ENCODE measurements at places on chromosomes 7 and 10. TPM values are rescaled to one million over a fixed set of nuclear protein-coding genes. Genes with fewer than 3 reads are reported as not detected.

The SVIL gene
- 15.6 TPM for total RNA-seq

The MCMBP gene
- 84.1 TPM for total RNA-seq

The TMEM229A gene
- not detected for total RNA-seq

The CCNJ gene
- 6.8 TPM for total RNA-seq

The MEOX2 gene
- not detected for total RNA-seq

The TAS2R5 gene
- 0.55 TPM for total RNA-seq

The NUDT5 gene
- 91.5 TPM for total RNA-seq

The CHAT gene
- total RNA-seq = not detected

The GAD2 gene
- not detected for total RNA-seq

The AKR1C3 gene
- 3.8 TPM for total RNA-seq

The SRGN gene
- total RNA-seq = 215 TPM

The EXOC6 gene
- 12.0 TPM for total RNA-seq

The GFRA1 gene
- not detected for total RNA-seq

The KCNMA1 gene
- total RNA-seq = 0.39 TPM

The SFRP5 gene
- total RNA-seq = not detected

The SPAM1 gene
- total RNA-seq = not detected

The ELN gene
- total RNA-seq = not detected

The C10orf71 gene
- not detected for total RNA-seq

The BBIP1 gene
- total RNA-seq = 19.3 TPM

The SPDYE16 gene
- 0.25 TPM for total RNA-seq

The NUP42 gene
- total RNA-seq = 48.3 TPM

The POT1 gene
- 25.6 TPM for total RNA-seq

The WASHC2A gene
- 39.6 TPM for total RNA-seq

The PIK3CG gene
- total RNA-seq = 35.5 TPM

The LEP gene
- not detected for total RNA-seq

The SPDYE8 gene
- total RNA-seq = not detected

The NRP1 gene
- 2.8 TPM for total RNA-seq

The ABCB1 gene
- total RNA-seq = 3.7 TPM

The SUN3 gene
- total RNA-seq = not detected

The PIK3AP1 gene
- total RNA-seq = 3.1 TPM

The CH25H gene
- not detected for total RNA-seq

The LRRD1 gene
- not detected for total RNA-seq

The FAM221A gene
- total RNA-seq = 3.6 TPM

The ZNF487 gene
- 6.1 TPM for total RNA-seq

The ZNF716 gene
- total RNA-seq = not detected

The FAM13C gene
- total RNA-seq = not detected

The FKBP9 gene
- total RNA-seq = 1.3 TPM

The AKR1D1 gene
- total RNA-seq = not detected

The C1QL3 gene
- not detected for total RNA-seq

The BAIAP2L1 gene
- total RNA-seq = 1.1 TPM

The PNLIPRP3 gene
- total RNA-seq = not detected

The GPR22 gene
- not detected for total RNA-seq

The NPY4R2 gene
- not detected for total RNA-seq

The MALRD1 gene
- total RNA-seq = not detected

The CDHR3 gene
- total RNA-seq = 3.6 TPM

The PTPRZ1 gene
- total RNA-seq = not detected

The INMT gene
- 0.89 TPM for total RNA-seq

The ZC3HAV1L gene
- 19.7 TPM for total RNA-seq

The CRYGN gene
- not detected for total RNA-seq

The RABGEF1 gene
- total RNA-seq = 21.4 TPM

The UBN2 gene
- total RNA-seq = 14.3 TPM

The SMO gene
- 0.14 TPM for total RNA-seq

The HMX3 gene
- total RNA-seq = not detected

The RBP3 gene
- not detected for total RNA-seq

The TBX20 gene
- 0.25 TPM for total RNA-seq

The RARRES2 gene
- total RNA-seq = not detected

The SH2D4B gene
- total RNA-seq = 0.14 TPM

The PSD gene
- 1.6 TPM for total RNA-seq
